ENCODE measurements at places on chromosomes 13 and 19. TPM values are rescaled to one million over a fixed set of nuclear protein-coding genes. Genes with fewer than 3 reads are reported as not detected.

The BTBD2 gene
- total RNA-seq: 54.5 TPM

The A1BG gene
- total RNA-seq: 4.8 TPM

The ZNF700 gene
- total RNA-seq: 8.5 TPM

The FUT1 gene
- total RNA-seq: 11.9 TPM

The CCDC8 gene
- 27.2 TPM for total RNA-seq

The PSG2 gene
- total RNA-seq: not detected

The ZNF99 gene
- not detected for total RNA-seq

The CYP2S1 gene
- 29.6 TPM for total RNA-seq

The OR4F17 gene
- not detected for total RNA-seq
